NCI-H1694 (cell line): ENCODE measurements at places on chromosomes 4 and X.
A peak's percentile ranks its signal among the peaks of the same experiment; 100 is the strongest.

- DNase-seq, result no peak
These were observed 819.8 kb upstream of the PCDH7 start for GRCh38 chr4:29900336-29900735.

DNA sequence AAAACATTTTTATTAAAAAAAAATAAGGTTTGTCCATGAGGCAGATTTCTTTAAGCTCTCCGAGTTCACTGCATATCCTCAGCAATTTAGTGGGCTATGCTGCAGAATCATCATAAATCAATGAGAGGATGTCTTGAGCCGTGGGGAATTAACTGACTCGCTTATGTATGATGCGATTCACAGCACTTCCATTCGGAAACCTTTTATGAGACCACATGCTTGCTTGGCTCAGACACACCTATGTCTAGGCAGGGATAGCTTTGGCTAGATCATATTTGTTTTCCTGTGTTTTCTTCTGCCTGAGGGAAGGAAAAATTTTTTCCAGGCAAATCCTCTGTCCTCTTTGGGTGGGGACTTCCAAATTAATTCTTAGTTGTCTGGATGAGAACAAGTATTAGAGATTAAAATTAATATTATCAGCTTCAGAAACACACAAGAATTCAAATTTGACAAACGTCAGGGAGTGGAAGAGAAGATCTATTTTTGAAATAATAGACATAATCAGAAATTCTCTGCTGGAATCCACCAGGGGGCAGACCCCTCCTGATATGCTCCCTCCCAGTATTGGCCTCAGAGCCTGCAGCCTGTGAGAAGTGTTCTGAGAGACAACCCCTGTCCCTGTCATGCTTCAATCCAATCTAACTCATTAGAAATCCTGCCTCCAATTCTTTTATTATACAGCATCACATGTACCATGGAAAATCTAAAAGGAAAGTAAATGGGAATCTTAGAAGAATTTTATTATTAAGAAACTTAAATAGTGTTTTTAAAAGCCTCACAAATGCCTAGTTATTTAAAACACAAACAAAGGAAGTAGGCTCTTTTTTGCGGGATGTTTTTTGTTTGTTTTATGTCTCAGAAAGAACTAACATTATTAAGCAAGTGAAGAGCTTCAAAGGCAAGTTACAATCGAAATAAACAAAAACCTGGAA lies 345.1 kb upstream of the TACR3 start:
- DNase-seq, result peak; percentile 73

DNA sequence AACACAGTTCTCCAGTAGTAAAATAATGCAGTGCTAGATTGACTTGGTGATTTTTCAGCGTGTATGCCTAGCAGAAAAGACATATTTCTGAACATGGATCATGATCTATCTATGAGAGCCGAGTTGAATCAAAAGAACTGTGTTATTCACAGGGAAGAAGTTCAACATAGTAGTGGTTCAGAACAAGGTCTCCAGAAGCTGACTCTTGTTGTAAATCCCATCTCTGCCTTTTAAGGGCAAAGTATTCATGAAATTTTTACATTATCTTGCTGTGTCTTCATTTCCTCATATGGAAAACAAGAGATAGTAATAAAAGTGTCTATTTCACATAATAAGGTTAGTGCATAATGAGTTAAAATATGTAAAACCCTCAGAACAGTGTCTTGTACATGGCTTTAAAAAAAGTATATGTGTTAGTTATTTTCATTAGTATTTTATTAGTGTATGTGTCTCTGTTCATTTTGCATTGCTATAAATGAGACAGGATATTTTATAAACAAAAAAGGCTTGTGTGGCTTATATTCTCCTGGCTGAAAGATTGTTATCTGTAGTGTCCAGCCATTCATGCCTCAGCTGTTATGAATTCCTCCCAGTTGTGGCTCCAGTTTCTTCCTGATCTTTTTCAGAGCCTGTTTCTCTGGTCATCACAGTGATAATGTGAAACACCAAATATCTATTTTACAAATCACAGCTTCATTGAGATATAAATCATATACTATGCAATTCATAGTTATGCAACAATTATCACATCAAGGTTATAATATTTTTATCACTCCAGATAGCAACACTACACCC lies 1351.2 kb downstream of the STIM2 start:
- DNase-seq, result no peak

GRCh38 chr4:25809996-25810395 lies 52.8 kb downstream of the SEL1L3 start:
- no peak for DNase-seq

- no peak for DNase-seq
These were observed 120.3 kb upstream of the ATXN3L start for GRCh38 chrX:13440176-13440575.

GRCh38 chr4:53956053-53956452 lies 108.4 kb downstream of the CHIC2 start:
- no peak for DNase-seq

DNA sequence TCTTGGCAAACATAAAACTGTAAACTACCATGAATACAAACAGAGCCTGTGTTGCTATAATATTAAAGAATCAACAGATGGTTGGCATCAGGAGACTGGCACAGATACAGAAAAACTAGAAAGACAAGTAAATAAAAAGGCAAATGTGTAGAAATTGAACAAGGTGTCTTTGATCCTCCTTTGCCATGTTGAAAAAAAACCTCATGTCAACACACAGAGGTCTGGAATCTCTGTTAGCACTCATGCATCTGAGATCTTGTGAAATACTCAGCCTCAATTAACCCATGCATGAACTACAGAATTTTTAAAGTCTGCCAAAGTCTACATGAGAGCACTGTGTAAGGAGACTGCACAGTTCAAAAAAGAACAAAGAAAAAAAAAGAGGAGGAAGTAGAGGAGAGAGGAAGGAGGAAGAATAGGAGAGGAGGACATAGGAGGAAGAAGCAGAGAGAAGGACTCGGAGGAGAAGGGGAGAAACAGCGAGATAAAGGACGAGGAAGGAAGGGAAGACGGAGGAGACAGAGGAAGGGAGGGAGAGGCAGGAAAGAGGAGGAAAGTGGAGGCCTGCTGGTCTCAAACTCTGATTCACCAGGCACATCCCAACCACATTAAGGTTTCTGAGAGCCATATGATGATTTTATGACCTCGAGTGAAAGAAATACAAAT lies 52.8 kb downstream of the PRDM5 start:
- DNase-seq, result no peak
